ENCODE measurements at places on chromosomes 11 and 22. TPM values are rescaled to one million over a fixed set of nuclear protein-coding genes. Genes with fewer than 3 reads are reported as not detected.

The CARNS1 gene
- not detected for total RNA-seq

- DNase-seq = no peak
Observed at GRCh38 chr11:30991802-30992512, 377.6 kb downstream of the DCDC1 start.

The LSP1 gene
- 66.6 TPM for total RNA-seq

The GATD1 gene
- 46.1 TPM for total RNA-seq

The CWF19L2 gene
- total RNA-seq = 3.7 TPM

- DNase-seq = no peak
Observed at GRCh38 chr11:99638073-99638553, 617.4 kb downstream of the CNTN5 start.
